ENCODE measurements at places on chromosomes 11 and 22.

GRCh38 chr11:66022401-66023185 lies 3.7 kb downstream of the CATSPER1 start:
- no peak for DNase-seq

GRCh38 chr11:4684631-4685285 lies 12.9 kb downstream of the OR51E2 start:
- no peak for DNase-seq

GRCh38 chr22:22944268-22944985 lies 56.8 kb downstream of the IGLL5 start:
- no peak for DNase-seq

DNA sequence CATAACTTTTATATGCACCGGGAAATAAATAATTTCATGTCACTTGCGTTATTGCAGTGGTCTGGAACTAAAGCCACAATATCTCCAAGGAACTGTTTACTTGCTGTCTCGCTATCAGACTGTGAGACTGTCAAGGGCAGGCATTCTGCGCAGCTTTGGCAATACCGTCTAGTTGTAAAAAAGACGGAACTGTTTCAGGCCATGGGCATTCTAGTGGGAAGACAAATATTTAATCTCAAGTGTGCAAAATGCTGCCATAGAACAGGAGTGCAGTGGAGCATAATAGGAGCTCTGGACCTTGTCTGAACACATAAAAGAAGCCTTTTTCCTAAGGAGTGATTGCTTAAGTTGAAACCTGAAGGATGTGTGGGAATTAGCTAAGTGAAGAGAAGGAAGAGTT lies 53.8 kb downstream of the PACS1 start:
- no peak for DNase-seq

- no peak for DNase-seq
These were observed 2.9 kb upstream of the ADAMTS8 start for GRCh38 chr11:130431331-130431773.

- no peak for DNase-seq
These were observed 75.4 kb downstream of the TRPC6 start for GRCh38 chr11:101508370-101508769.

GRCh38 chr22:40121461-40121860 lies 56.3 kb upstream of the TNRC6B start:
- no peak for DNase-seq

- DNase-seq, result no peak
These were observed 19.3 kb downstream of the OR52A5 start for GRCh38 chr11:5118893-5119292.

GRCh38 chr11:1053121-1053901 lies 16.8 kb upstream of the MUC6 start:
- DNase-seq, result no peak

GRCh38 chr11:119421351-119421750 lies 1.6 kb downstream of the THY1 start:
- DNase-seq, result no peak

GRCh38 chr11:131305005-131305404 lies 65.4 kb upstream of the NTM start:
- DNase-seq, result no peak

- DNase-seq, result no peak
These were observed 7.1 kb downstream of the SNU13 start for GRCh38 chr22:41681616-41682015.

GRCh38 chr11:73217810-73218105 lies 323 bp upstream of the P2RY2 start:
- no peak for DNase-seq

- no peak for DNase-seq
These were observed 2.2 kb downstream of the PRODH start for GRCh38 chr22:18933914-18934313.

DNA sequence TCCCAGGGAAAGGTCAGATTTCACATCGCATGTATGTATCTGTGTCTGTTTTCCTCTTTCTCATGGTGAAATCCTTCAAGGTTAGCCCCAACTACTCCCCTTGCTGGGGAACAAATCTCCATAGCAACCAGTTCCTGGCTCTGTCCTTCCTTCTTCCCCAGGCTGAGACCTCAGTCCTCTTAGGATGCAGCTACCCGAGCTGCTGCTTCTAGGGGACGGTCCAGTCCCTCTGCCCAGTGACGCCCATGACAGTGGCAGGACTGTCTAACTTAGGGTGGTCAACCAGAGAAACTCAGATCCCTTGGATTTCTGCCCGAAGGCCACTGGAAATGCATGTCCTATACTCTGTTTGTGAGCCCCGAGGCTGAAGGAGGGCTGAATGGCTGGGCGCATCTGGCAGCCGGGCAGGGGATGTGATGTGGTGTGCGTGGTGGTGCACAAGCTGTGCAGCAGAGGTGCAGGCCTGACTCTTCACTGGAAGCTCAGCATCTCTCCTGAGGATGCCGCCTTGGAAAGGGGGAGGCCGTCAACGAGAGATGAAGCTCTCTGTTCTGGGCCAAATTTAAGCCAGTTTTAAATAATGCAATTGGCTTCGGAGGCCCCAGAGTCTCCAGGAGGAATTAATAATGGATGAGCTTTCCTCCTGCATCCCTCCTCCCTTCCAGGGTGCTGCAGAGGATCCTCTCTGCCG lies 118.7 kb upstream of the B3GAT1 start:
- DNase-seq, result no peak

DNA sequence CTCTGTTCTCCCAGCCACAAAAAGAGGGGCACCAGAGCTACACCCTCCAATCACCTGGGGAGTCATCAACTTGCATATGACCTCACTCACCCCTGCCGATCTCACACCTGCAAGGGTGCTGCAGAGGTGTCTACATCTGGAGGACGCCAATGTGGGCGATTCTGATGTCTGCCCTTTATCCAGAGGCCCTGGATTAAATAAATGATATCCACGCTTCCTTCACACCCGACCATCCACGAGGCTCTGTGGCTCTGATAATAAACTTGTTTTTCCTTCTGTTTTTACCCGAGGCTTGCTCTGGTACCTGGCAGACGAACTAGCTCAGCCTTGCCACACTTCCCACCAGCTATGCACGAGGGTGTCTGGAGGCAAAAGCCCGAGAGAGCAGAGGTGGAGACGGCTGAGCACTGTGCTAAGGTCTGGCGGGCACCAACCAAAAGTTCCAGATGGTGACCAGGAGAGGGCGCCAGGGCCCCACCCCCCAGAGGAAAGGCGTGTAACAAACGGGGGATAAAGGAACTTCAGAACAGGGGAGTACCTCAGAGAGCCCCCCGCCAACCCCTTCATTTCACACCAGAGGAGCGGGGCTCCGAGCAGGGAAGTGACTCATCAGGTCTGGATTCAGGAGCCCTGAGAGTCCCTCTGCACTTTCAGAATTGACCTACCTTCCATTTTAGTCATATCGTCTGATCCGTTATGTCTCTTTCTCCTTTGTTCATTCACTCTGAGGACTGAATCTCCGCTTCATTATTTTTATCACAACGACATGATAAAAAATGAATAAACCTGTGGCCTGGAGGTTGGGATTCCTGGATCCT lies 13.5 kb downstream of the SCN3B start:
- DNase-seq, result no peak

All from cortex of kidney (tissue), 1 donor.